ENCODE measurements at places on chromosomes 5 and 9.

GRCh38 chr5:124883681-124884080 is 137.2 kb upstream of the ZNF608 start:
- no peak for DNase-seq

DNA sequence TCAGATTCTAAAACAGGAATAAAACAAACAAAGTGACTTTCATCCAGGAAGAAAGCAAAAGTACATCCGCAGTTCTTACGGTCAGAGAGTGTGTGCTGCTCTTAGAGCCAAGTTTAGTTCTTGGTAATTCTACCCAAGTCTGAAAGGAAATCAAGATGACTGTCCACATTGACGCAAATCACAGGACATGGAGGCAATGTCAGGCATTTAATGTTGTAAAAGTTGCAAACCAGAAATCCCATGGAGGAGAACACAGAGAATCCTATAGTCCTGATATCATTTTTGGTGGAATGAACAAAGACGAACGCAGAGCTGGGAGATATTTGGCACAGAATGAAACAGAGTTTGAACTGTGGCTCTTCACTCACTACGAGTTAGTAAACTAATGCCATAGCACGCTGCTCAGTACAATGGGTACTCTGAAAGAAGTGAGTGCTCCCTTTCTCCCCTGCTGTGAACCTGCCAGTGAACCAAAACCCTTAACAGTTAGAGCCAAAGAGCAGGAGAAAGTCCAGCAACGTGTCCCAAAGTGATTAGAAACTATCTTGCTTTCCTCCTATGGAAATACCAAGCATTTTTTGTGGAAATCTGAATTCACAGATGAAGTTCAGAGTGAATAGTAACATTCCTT is 74.3 kb downstream of the MUSK start:
- DNase-seq = no peak

DNA sequence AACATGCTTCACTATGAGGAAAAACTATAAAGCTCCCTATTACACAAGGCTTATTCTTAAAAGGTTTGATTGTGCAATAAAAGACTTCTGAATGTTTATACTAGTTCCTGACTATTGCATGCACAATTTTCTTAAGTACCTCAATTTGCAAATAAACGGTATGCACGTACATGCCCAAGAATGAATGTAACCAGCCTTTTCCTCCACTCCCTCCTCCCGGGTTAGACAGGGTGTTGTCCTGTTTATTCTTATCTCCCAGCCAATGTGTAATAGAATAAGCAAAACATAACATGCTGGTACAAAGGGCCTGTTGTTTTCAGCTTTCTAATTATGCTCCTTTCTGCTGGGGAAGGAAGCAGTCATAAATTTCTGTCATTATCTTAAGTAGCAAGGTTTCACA is 79.1 kb downstream of the AOPEP start:
- no peak for DNase-seq

DNA sequence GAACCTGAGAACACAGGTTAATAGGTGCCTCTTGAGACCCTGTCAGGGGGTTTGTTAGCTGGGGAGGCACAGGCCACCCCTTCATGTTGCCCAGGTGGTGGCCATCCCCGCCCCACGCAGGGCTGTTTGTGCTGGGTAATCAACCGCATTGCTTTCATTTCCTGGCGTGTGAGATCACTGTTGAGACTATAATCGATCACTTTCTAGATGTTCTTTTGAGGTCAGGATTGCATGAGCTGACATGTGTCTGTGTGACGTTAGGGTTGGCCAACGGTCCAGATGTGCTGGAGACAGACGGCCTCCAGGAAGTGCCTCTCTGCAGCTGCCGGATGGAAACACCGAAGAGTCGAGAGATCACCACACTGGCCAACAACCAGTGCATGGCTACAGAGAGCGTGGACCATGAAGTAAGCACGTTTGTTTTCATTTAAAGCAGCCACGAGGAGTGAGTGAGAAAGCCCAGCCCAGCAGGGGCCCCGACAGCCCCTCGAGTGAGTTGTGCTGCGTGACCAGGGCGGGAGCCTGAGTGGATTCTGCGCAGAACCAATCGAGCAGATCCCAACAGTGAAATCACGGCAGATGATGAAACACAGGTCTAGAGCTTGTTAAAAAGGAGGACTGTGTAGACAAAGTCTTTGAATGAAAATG is 115.0 kb upstream of the CACNA1B start:
- DNase-seq = no peak

- DNase-seq = peak; percentile 66
These were observed 1.6 kb downstream of the CFAP95 start for GRCh38 chr9:69822116-69822750.

- no peak for DNase-seq
These were observed 3.3 kb downstream of the GRIN1 start for GRCh38 chr9:137141976-137142936.

- DNase-seq = no peak
These were observed 1995.6 kb upstream of the CDH6 start for GRCh38 chr5:29197631-29198454.

DNA sequence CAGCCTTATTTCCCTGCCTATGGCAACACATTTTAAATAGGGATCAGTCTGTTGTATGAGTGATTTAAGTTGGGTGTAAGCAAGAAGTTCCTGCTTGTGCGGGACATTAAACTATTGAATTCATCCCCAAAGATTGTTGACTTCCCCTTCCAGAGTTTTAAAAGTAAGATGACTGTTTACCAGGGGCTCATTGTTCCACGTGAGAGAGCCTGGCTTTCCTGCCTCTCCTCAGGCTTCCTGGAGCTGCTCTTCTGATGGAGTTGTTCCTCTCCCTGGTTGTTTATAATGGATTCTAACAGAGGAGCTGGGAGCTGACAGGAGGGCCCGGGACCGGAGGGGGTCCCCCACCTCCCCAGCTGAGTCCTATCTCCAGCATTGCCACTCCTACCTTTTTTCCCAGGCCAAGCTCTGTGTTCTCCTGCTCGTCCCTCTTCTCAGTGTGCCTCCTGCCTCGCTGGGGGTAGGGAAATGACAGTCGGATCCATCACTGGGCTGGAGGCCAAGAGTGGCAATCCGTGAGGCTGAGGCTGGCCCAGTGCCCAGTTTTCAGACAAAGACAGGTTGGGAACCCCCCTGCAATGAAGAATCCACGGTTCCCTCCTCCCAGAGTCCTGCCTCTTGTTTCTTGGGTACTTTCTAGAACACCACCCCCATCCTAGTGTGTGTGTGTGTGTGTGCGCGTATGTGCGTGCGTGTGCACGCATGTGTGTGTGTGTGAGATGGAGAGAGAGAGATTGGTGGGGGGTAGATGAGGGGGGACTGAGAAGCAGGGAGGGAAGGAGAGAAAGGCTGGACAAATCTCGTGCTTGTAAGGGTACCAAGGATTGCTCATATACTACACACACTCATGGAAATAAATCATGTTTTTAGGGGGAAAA is 123.7 kb upstream of the NFIB start:
- no peak for DNase-seq

DNA sequence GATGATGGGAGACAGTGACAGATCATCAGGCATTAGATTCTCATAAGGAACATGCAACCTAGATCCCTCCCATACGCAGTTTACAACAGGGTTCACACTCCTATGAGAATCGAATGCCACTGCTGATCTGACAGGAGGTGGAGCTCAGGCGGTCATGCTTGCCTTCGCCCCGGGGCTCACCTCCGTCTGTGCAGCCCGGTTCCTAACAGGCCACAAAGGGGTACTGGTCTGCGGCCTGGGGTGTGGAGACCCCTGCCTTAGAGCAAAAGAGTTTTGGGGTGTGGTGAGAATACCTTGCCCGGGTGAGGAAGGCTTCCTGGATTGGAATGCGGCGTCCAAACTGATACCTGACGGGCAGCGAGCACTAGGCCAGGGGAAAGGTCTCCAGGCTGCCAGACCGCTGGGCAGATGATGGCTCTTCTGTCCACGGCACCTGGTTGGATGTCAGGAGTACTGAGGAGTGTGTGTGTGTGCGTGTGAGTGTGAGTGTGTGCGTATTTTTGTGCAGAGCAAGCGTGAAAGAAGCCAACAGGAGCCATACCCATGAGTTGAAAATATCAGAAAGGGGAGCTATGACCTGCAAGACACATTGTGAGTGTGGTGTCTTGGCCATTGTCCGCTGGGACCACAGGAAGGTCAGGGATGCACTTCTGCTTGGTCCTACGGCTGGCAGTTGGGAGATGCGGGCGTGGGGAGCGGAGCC is 55.4 kb downstream of the ACER2 start:
- DNase-seq = no peak

DNA sequence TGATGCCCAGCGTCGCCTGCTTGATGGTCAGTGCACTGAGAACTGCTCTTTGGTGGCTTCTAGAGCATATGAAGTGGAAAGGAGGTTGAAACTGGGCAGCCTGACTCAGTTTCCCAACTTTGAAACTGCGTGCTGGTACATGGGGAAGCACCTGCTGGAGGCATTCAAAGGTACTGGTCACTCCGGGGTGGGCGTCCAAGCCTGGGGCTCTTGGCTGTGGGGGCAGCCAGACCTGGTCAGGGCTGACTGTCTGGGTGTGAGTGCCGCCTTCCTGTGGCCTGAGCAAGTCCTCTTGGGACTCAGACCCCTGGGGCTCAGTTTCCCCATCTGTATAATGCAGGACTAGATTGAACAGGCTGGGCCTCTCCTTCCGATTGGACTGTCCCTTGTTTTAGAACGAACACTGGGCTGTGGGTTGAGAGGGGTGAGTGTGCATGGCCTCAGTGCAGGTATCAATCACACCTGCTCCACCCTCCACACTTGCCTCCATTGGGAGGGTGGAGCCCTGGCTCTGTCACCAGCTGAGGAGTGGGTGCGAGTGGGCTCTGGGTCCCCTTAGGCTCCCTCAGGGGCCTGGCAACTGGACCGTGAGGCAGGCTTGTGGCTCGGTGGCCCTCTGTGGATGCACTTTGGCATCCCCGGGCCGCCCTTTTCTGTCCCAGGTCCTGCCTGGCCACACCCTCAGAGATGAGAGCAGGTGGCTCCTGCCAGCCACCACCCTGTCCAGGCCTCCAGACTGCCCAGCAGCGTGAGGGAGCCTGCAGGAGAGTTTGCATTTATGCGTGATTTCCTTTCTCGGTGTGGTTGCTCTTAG is 80.2 kb downstream of the PHF2 start:
- no peak for DNase-seq

- no peak for DNase-seq
These were observed 21.1 kb downstream of the UIMC1 start for GRCh38 chr5:176985516-176985915.

DNA sequence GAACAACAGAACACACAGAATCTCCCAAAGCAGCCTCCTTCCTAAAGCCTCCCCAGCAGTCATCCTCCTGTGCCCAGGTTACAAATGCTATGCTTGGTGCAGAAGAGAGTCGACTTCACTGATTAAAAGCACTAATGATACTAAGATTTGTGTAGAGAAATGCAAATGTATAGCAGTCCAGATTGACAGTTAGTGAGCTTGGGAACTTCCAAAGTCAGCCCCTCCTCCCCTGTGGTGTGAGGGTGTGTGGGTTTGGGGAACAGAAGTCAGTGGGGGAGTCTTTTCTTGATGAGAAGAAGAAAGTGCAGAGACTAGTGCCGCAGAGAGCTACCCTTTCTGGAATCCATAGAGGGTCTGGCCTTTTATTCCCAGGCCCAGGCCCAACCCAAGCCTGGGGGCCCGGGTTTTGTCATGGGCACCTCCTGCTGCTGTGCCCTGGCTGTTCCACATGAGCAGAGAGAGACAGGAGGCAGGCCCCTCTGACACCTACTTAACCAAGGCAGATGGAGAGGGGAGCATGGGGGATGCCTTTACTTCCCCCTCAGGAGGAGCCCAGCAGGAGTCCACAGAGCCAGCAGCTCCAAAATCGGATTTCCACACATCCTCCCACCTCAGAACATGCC is 173.3 kb downstream of the DENND1A start:
- no peak for DNase-seq

- DNase-seq = no peak
These were observed 3.7 kb downstream of the LSM11 start for GRCh38 chr5:157747173-157747740.

GRCh38 chr5:79640571-79641055 is 28.4 kb downstream of the TENT2 start:
- no peak for DNase-seq

DNA sequence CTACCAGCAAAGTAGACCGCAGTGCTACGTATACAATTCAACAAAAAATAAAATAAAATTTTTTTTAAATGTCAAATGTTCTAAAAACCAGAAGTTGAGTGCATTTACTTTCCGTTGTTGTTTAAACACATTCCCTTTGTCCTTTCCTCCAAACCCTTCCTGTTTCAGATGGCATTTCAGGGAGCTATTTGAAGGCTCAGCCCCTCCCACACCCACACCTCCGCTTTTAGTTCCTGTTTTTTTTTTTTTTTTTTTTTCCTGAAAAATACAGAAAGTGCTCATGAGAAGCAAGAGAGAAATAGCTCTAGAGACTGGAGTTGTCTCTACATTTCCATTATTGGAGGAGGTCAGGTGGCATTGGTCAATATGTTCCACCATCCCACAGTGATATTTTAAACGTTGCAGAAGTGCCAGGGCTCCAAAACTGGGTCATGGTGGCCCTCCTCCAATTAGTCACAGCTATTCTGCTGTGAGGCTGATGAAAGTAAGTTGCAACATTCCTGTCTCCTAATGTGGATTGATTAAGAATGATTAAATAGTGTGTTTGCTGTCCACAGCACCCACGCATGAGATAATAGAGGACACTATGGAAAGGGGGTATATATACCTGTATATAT is 106.9 kb downstream of the GABRG2 start:
- DNase-seq = peak; percentile 58

DNA sequence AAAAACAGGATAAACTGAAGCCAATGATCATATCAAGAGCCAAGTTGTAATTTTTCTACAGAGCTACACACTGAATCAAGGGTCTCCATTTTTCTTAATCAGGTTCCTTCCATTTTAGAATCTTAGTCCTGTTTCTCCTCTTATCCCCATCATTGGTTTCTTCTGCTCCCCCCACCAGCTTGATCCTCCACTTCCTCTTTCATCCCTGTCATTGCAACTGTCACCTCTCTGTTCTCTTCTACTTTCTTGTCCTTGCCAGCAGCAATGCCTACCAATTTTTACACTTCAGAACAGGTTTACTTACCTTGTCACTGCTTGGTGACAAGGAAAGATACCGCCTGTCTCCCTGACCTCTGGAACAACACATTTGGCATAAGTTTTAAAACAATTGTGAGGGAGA is 97.3 kb downstream of the CFAP90 start:
- DNase-seq = peak; percentile 30

DNA sequence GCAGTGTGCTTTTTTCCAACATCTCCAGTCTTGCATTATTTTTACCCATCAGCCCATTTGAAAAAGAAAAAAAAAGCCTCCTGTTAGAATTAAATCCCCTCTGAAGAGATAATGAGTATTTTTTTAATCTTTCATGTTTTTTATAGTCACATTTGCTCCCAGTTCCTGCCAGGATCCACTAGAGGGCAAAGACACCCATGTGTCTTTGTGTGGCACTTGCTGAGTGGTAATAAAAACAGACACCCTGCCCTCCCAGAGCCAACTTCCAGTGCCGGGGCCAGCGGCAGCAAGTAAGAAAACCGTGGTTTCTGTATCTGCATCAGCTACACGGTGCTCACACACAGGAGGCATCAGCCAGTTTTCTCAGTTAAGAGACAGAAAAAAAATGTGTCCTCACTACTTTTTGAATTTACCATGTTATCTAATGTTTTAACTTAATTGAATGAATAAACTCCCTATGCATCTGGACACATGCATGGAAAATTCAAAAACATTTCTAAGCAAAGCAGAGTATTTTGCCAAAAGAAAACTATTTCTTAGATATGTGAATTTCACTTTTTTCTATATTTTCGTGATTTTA is 70.2 kb upstream of the PLEKHG4B start:
- peak; percentile 43 for DNase-seq

All from KBM-7 (cell line).